ENCODE measurements at places on chromosomes 12 and 14.

DNA sequence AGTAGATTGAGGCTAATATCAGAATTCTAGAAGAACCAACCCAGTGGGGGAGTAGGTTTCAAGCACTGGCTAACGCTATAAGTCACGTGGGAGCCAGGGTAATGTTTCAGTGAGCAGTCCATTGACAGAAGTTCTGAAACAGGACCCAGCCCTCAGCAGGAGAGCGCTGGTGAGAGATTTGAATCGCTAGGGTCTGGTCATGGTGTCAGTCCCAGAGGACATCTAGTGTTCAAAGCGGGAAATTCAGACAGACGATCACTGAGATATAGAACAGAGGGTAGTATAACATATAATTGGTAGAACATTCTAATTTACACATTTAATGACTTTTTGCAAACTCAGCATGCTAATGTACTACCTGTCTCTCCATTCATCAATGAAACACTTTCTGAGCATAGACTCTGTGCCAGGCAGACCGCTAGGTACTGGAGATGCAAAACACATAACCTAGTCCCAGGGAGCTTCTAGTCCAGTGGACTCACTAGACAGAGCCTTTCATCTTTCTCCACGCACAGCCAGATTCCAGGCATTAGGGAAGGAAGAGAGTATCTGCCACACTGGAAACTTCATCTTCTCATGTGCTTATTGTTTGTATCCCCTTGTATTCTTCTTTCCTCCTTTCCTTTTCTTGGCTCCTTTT is 35.4 kb upstream of the RNASE3 start:
- DNase-seq = no peak

GRCh38 chr14:67586369-67586768 is 13.7 kb downstream of the PIGH start:
- no peak for DNase-seq

DNA sequence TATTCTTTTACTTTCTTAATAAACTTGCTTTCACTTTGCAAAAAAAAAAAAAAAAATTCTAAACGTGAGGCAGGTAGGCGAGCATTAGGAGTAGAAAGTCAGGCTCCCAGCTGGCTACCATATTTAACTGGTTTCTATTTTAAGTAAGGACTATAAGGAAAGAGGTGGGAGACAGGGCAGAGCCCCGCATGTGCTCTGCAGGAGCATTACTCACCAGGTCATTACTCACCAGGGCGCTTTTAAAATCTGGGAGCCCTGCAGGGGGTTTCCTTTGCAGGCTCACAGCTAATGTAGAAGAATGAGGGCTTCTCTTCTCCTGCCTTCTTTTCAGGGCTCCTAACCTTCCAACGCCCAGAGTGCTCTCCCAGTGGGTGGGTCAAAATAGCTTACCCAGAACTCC is 14.0 kb upstream of the DPF3 start:
- no peak for DNase-seq

DNA sequence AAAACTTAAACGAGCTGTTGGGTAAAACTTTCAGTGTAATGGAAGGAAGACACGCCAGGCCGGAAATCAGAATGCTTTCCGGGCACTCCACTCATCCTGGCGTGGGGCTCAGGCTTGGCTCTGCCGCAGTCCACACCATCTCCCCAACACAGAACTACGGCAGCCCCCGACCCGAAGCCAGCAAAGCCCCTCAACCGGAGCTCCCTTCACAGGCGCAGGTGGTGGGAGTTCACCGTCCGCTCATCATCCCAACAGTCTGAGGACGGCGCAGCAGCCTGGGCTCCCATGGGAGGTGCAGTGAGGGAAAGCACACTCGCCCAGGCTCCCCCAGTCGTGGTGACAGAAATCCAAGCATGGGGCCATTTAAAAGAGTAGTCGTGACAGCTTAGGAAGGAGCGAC is 11.0 kb upstream of the MMP17 start:
- DNase-seq = no peak

DNA sequence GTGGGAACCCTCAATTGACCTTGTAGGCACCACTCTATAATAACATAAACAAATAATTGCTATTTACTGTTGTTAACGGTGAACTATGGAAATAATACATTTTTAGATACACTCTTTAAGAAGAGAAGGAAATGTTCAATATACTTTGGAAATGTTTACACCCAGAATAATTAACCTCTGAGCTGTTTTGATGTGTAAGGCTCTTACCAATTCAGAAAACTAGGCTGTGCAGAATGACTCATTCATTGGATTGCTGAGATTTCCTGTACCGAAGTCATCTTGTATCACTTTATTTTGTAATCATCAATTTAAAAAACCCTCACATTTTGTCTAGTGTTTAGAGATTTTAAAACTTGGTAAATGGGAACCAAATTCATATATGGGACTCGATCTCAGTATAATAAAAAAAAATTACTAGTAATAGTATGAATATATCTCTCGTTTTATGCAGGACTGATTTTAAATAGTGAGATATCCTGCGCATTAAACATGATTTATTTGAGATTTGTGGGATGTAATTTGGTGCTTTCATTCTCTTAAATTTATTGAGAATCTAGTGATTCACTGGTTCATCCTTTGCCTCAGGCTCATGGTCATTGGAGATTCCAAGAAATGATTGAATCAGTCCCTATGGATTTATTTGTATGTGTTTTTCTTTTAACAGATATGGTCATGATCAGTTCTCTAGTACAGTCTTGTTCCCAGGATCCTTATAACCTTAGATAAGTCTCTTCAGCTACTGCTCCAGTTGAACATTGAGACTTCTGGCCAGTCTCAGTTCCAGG is 3.9 kb downstream of the SAMD4A start:
- DNase-seq = no peak

DNA sequence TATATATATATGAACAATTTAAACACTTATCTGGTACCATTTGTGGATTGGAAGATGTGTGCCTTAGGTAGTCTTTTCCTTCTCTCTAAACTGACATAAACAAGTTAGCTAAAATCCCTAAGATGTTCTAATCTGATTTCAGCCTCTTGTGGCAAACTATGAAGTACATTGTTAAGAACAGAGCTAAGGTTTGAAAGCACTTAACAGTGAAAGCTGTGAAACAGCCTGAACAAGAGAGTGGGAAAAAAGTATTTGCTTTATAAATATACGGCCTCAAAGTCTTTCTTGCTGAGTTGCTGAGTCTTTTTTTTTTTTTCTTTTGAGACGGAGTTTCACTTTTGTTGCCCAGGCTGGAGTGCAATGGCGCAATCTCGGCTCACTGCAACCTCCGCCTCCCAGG is 53.7 kb upstream of the PELI2 start:
- no peak for DNase-seq

DNA sequence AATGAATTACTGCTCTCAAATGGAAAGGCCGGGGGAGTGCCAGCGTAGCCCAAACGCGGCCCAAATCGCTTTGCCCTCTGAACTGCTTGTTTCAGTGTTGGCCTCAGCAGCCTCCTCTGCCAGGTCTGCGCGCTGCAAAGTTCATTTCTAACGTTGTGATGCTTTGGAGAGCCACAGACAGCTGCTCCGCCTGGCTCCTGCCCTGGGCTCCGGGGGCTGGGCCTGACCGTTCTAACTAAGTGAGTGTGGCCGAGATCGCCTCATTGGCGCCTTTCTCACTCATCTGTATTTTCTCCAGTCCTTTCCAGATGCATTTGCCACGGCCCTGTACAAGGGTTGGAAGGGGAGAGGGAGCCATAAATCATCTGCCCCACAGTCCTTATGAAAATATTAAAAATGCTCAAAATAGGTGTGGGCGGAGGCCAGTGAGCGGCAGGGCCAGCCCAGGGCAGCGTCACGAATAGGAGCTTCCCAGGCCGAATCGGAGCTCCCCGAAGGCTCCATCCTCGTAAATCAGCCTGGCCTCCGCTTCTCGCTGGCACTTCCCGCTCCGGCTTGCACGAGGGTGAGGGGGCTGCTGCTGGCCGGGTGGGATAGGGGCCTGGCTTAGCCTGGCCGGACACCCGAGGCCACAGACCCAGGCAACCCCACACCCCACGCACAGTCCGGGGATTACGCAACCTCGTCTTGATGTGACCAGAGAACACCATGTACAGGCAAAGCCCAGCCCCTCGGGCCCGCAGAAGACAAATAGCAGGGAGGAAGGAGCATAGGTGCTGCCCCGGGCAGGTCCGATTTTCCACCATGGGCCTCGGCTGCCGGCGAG is 196.6 kb upstream of the DIO3 start:
- no peak for DNase-seq

GRCh38 chr14:44657696-44658388 is 150.8 kb upstream of the FSCB start:
- no peak for DNase-seq

GRCh38 chr12:75739912-75740311 is 228.5 kb upstream of the KRR1 start:
- no peak for DNase-seq

- DNase-seq = no peak
Measured at GRCh38 chr14:73452341-73453186, 5.8 kb downstream of the NUMB start.

GRCh38 chr14:95895720-95896119 is 19.1 kb downstream of the TUNAR start:
- DNase-seq = no peak

- no peak for DNase-seq
Measured at GRCh38 chr12:66035288-66035966, 95.1 kb downstream of the LLPH start.

DNA sequence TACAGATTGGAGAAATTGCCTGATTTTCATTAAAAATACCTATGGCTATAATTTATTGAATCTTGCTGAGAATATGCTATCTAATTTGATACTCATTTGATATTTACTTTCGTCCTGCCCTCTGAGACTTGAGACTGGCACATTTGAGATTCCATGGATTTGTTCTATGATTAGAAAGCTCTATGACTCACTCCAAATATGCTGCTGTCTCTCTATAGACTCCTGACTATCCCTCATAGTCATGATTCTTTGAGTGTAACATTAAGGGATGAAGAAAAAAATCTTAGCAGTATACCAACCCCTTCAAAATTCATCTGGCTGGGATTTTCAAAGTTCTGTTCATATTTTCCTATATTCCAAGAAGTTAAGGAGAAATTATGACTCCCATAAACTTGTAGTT is 191.9 kb downstream of the LRIG3 start:
- DNase-seq = no peak

DNA sequence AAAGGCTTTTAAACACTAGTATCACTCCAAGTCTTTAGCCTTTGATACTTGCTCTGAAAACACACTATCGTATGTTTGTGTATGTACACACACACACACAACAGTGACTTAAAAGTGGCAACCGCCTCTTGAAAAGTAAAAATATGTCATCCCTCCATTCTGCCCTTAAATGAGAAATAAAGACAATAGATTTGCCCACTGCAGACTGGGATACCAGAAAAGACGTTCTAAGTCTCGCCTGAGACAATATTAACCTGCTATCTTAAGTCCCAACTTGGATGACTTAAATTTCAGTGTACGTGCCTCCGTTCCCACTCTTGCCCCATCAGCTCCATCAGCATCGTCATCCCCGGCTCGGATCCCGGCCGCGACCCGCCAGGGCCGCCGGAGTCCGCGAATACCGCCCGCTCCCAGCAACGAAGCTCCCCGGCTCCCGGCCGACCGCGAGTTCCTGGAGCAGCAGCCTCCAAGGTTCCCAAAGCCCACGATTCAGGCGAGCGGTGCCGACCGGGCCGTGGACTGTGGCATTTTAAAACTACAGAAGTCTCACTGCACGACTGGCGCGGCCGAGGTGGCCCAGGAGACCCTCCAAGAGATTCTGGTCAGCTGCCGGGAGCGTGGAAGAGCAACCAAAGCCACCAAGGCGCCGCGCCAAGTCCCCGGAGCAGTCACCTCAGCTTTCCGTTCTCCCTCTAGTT is 2.8 kb upstream of the ARID2 start:
- DNase-seq = peak; percentile 16

- no peak for DNase-seq
Measured at GRCh38 chr14:67928375-67928774, 108.8 kb downstream of the RAD51B start.

DNA sequence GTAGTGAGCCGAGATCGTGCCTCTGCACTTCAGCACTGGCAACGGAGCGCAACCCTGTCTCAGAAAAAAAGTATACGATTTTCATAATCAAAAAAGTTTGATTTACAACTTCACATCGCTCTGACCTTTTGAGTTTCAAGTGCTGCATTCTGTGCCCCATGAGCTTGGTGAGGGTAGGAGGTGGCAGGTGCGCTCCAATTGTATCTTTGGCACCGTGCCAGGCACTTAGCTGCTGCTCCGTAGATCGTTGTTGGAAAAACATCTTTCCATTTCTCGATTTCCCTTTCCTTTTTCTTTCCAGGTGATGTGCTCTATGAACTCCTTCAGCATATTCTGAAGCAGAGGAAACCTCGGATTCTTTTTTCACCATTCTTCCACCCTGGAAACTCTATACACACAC is 203.7 kb downstream of the ETV6 start:
- DNase-seq = no peak

DNA sequence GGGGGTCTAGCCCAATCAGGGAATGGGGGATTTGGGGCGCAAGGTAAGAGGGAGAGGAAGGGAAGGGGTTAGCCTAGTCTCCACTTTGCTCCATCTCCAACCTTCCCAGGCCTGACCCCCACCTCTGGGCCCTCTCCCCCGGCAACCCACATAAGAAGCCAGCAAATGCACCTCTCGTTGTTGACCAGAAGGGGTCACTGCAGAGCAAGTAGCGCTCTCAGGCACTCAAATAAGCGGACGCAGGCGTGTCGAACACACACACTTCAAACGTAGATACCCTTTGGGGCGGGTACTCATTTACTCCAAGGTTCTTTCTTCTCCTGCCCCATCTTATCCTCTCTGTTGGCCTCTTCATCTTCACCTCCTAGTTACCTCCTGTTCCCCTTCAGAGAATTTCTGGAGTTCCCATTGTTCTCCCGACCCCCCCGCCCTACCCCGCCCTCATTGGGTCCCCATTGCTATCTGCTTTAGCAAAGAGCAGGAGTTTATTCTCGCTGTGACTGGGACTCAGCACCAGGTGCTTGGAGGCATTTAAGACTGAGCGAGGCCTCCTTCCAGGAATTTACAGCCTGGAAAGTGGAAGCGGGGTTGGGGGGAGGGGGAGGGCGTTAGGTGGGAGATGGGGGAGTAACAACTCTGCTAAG is 1.5 kb upstream of the SRRM4 start:
- DNase-seq = no peak

DNA sequence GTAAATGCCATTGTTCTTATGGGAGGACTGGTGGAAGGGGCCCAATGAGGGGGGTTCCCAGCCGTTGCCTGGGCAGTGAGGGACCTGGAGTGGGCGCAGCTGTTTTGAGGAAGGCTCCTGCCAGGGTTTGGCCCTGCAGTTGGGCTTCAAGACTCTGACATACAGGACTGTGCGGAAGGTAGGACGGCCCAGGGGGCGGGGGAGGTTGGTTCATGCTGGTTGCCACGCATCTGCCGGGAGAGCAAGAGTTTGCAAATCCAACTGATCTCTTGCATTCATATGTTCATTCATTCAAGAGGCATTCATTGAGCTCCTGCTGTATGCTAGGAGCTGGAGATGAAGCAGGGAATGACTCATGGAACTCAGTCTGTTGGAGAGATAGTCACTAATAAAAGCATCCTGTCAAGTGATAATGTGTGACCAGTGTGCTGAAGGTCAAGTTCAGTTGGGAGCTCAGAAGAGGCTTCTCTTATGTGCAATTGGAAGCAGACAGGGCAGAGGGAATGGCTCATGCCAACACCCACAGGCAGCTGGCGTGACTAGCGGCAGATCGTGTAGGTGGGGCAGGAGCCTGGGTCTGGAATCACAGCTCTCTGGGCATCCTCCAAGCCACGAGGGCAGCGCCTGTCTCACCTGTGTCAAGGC is 7.8 kb downstream of the SH2B3 start:
- no peak for DNase-seq

GRCh38 chr12:48933664-48934311 is 8.5 kb upstream of the FKBP11 start:
- no peak for DNase-seq
